Motor neuron (in vitro differentiated cells): ENCODE measurements at places on chromosomes 3 and 15.
A peak's percentile ranks its signal among the peaks of the same experiment; 100 is the strongest.

DNA sequence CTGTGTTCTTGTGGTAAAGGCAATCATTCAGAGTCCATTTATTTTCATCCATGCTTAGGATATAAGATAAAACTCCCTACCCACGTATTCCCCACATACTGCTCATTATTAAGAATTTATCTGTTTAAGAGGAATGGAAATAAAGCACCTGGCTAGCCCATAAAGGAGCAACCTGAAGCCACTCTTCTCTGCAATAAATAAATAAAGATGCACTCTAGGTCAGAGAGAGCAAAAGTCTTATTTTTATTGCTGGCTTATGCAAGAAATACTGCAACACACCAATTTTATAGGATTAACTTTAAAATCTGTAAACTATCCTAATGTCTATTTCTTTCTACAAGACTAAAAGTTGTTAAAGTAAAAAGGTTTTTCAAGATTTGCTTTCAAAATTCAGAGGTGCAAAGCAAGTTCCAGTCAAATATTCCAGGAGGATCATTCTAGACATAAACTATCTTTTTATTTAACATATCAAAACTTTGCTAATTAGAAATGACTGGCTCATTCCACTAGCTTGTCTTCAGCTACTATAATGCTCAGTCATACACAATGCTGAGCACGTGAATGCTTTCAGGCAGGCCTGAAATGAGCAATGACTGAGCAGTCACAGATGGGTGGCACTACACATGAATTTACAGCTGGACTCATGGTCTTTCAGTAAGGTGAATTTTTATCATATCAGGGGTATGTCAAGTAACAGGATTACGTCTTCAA is 7.1 kb downstream of the TJP1 start:
- peak; percentile 76 for ATAC-seq

- no peak for ATAC-seq
Measured at GRCh38 chr3:185753354-185753753, 71.5 kb downstream of the IGF2BP2 start.

- ATAC-seq, result peak; percentile 68
Measured at GRCh38 chr15:70140543-70141375, 43.0 kb upstream of the TLE3 start.

DNA sequence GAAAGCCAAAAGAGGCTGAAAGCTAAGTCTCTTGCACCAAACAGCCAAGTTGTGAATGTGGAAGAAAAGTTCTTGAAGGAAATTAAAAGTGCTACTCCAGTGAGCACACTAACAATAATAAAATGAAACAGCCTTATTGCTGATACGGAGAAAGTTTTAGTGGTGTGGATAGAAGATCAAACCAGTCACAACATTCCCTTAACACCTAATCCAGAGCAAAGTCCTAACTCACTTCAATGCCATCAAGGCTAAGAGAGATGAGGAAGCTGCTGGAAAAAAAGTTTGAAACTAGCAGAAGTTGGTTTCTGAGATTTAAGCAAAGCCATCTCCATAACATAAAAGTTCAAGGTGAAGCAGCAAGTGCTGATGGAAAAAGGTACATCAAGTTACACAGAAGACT is 288.8 kb upstream of the RARB start:
- ATAC-seq, result no peak
